ENCODE measurements at places on chromosomes 6 and 20.

- DNase-seq = no peak
These were observed 93.2 kb upstream of the MAN1A1 start for GRCh38 chr6:119442776-119443184.

DNA sequence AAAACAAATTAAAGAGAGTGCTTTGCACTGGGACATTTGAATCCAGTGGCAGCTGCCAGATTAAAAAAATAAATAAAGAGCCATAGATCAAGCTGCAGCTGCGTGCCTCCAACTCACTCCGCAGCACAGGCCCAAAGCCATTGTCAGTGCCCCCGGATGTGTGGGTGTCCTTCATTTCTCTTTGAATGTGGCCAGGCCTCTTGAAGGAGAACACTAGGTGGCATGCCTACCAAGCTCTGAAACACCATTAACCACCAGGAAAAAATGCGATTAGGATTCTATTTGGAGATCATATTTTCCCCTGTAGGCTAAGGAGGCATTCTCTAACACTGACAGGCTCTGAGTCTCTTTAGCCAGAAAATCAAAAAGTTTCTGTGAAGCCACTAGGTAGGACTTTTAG, 549.8 kb downstream of the PRKN start:
- no peak for DNase-seq

DNA sequence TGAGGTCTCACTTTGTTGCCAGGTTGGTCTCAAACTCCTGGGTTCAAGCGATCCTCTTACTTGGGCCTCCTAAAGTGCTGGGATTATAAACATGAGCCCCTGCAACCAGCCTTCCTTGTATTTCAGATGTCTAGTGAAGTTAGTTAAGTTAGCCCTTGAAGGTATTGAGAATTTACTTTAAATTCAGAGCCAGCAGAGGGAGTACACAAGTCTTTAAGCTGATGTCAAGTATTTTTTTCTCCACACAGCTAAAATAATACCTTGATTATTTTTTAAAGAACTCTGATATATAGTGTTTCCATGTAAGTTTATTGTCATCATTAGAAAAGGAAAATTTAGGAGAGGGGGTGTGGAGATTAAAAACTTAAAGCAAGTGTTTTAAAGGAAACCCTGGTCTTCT, 9.8 kb downstream of the FOXO3 start:
- DNase-seq = no peak

DNA sequence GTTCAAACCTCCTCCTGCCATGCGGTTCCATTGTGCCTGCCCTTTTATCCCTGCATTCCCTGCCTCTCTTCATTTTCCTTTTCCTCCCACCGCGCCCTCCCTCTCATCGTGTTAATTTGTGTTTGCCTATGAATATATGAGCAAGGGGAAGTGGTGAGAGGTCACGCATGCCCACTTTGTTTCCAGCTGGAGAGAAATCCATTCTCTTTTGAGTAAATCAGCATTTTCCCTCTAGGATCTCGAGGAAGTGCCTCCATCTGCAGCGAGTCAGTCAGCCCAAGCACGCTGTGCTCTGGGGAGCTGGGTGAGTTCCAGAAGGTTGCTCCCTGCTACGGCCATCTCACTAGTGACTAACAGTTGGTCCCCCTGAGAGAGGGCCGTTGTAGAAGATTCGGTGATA, 42.9 kb downstream of the CDH26 start:
- DNase-seq = no peak

DNA sequence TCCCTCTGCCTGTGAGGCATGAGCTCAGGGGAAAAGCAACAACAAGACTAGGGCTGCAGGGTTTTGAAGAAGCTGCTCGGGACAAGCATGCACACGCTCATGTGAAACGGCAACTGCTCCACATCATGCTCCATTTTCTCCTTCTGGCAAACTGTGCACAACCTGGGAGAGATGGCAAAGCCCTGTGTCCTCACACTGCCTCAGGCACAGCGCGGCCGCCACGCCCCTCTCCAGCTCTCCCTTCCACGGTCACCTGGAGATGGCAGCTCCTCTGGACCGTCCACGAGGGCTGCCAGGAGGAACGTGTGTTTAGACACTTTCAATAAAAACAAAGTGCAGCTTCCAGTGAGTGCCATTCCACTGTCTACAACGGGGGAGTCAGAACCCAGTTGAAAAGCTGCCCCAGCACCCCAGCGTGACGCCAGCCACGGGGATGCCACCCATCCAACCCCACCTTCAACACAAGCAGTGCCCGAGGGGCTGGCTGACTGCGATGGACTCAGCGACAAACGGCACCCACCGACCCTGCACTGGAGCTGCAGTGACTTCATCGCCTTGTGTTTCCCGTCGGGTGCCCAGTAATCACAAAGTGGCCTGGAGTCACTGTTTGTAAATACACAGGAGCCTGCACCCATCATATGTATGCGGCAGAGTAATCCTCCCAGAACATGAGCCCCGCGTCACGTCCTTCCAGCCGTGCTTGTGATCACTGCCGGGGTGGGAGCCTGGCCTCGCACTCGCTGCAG, 16.1 kb downstream of the SMOC2 start:
- DNase-seq = no peak

DNA sequence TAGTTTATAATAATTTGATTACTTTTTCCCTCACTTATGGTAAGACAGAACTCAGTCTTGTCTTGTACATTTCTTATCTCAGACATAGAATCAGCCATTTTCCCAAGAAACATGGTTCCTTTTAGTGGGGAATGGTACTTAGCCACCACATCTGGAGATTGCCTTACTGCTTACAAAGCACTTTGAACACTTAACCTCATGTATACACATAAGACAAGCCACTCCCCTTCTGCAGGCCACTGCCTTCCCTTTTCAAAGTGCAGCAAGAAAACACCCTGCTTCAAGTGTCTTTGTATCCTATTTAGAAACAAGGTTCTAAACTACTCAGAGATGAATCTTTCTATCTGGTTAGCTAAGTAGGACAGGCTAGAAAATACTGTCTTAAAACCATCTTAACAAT, 159.2 kb downstream of the UBE3D start:
- no peak for DNase-seq

DNA sequence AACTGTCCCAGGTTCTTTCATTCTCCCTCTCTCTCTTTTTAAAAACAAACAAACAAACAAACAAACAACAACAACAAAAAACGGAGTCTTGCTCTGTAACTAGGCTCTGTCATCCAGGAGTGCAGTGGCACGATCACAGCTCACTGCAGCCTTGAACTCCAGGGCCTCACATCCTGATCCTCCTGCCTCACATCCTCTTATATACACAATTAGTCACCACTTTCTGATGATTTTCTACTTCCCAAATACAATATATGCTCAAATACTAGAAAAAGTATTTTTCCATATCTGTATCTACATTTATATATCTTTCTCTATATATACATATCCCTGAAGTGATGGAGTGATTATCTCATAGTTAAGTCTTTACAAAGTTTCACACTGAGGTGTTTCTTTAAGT, 170.7 kb downstream of the EPHA7 start:
- DNase-seq = no peak

DNA sequence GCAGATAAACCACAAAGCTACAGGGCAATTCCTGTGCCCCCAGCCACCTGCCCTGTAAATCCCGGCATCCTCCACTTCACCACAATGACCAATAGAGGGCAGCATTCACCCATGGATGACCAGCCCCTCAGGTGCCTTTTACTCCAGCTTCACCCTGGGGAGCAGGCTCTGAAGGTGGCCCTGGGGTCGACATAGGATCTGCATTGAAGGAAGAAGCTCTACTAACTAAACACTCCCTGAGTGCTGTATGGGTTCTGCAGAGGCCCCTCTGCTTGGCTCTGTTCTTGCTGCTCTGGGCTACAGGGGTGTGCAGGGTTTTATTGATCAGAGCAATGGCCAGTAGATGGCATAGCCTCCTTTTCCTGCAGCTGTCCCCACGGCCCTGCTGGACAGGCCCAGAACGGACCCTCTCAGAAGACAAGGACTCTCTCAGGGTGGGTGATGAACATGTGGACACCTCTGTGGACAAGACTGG, 20.3 kb downstream of the CST4 start:
- DNase-seq = peak; percentile 42

- DNase-seq = no peak
These were observed 289.6 kb downstream of the TBC1D7 start for GRCh38 chr6:13038741-13039190.

GRCh38 chr6:107719160-107719559, 105.0 kb downstream of the SCML4 start:
- DNase-seq = no peak

DNA sequence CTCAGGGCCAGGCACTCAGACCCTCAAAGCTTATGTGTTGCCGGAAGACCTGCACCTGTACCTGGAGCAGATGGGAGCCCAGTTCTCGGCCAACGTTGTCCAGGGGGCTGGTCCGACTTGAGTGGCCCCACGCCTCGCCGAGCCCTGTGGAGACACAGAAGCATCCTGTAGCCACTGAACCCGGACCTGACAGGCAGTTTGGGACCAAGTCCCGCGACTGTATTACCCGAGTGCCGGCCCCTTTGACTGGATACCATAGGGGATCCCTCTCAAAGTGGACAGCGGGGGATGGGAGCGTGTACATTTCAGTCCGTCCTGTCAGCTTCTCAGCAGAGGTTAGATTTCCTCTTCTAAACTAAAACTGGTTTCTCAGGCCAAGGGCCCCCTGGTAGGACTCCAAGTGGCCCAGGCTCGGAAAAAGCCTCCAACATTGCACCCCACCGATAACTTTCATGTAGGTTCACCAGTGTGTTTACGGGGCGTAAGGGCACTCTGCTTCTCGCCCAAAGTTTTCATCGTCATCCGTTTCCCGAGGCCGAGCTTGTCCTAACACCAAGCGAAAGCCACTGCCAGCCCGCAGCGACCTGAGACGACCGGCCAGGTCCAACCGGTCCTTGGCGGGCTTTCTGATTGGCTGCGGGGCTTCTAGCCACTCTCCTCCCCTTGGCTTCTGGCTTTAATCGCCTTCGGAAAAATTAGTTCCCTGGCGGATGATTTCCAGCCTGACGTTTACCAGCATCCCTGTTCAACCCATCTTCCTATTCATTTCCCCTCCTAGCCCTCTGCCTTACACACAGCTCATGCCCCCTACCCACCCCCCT, 10.8 kb downstream of the SIM1 start:
- DNase-seq = no peak

GRCh38 chr6:148323344-148323743, 19.3 kb upstream of the SASH1 start:
- DNase-seq = no peak

DNA sequence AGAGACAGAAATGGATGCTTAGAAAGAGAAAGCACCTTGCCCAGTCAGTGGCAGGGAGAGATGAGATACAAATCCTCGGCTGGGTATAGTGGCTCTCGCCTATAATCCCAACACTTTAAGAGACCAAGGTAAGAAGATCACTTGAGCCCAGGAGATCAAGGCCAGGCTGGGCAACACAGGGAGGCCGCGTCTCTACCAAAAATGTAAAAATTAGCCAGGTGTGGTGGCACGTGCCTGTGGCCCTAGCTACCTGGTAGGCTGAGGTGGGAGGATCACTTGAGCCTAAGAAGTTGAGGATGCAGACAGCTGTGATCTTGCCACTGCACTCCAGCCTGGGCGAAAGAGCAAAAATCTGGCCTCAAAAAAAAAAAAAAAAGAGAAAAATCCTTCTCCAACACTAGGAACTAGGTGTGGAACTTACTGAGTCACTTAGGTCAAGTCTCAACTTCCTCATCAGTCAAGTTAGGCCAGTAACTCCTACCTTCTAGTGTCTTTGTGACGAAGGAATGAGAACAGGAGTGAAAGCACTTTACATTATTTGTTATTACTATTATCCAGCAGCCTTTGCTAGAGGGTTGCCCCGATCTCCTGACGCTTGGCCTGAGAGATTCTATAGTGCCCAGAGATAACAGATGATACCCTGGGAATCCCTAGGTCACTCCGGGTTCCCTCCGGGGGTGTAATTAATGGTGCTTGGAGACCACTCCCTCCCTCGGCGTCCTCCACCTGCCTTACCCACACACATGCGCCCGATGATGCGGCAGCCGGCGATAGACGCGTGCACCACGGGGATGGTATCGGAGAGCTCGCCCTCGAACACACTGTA, 918 bp downstream of the EIF6 start:
- no peak for DNase-seq

DNA sequence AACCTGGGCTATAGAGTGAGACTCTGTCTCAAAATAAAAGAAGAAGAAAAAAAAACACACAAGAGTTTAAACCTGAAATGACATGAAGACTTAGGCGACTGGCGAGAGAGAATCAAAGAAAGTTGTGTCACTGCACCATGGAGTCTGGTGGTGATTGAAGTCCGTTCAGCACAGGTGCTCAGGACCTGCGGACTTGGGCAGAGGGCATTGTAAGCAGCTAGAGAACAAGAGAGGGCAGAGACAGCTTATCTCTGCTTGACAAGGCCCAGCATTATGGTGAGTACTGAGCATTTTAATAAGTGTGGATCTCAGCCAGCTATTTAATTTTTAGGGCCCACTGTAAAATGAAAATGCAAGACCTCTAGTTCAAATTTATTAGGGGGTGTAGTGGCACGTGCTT, 31.5 kb downstream of the BANF2 start:
- no peak for DNase-seq

DNA sequence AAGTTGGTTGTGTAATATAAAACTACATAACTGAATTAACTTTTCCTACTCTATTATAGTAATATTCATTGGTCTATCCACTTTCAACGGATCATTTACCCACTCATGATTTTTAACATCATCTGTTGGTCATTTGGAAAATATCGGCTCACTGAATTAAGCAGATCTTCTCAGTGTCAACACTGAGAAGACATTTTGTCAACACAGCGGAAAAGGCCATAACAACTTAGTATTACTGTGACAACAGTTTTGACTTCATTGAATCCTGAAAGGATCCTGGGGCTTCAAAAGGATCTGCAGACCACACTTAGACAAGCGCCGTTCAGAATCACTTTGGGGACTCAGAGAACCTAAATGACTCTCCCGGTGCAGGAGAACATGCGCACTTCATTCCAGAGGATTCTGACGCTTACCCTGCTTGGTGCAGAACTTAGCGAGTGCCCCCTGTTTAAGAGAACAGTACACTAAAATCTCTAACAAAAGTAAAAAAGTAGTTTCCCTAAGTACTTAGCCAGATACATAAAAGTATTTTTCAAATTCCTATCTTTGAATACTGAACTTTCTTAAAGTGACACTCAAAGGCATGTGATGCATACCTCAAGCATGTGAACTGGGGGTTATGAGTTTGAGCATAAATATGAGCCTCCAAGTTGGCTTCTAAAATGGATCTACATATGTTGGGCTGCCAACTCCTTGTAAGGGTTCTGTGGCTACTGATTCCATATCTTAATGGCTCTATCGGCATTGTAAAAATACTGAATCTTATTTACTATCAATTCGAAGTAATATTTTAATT, 4.0 kb downstream of the ZBTB2 start:
- no peak for DNase-seq

- no peak for DNase-seq
These were observed 85.4 kb upstream of the SAMD5 start for GRCh38 chr6:147423111-147423510.

Data from left hindlimb (tissue), 1 donor.